Stimulated activated CD8-positive, alpha-beta memory T cell treated with anti-CD3 and anti-CD28 coated beads, Interleukin-2, amount 100 ng/mL, for 1 hour (primary cell): ENCODE measurements at places on chromosomes 2 and 18.

DNA sequence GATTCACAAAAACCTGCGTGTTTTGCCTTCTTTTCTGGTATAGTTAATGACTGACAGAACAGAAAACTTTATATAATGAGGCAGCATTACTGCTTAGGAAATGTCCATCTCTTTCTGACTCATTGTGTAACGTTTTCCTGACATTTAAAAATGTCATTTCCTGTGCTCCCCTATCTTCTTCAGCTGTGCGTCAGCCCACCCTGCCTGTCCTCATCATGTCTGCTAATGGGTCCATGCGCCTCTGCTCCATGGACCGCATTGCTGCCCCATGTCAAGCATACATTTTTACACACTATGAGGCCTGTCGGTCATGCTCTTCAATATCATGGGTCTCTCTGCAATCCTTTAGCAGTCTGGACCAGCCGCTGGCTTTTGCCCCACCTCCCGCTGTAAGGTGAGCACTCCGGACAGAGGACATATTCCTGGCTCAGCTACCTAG, 234.3 kb downstream of the CDCA7 start:
- DNase-seq: no peak

DNA sequence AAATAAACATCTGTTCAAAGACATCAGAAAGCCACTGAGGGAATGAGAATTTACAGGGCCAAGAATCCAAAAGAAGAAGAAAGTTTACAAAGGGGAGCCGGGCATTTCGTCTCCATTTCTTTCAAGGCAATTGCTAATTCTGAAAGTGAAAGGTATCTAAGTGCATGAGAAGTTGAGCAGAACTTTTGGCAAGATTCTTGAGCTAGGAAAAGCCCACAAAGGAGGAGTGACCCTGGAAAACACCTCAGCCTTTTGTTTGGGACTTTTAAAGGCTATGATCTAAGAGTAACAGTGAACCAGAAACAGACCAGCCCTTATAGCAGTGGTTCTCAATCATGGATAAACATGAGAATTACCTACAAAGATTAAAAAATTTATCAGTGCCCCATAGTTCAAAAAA, 87.4 kb downstream of the MDH1 start:
- no peak for DNase-seq

GRCh38 chr2:150247481-150247880, 240.0 kb downstream of the RND3 start:
- no peak for DNase-seq

DNA sequence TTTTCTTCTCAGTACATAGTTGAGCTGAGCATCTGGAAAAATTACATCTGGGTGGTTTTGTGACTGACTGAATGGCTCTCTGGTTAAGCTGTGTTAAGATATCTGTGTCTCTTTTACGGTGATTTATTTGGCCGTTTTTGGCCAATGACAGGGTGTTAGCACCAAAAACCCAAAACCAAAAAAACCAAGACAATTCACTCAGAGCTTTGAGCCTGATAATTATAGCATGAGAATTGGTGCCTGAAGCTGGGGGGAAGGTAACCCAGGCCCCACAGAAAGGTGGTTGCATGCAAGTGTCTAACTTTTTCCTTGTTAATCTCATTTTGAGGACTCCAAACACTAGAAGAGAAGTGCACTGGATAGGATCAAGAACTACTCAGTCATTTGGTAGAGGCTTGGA, 4.5 kb downstream of the CD28 start:
- no peak for DNase-seq

GRCh38 chr2:62176801-62177200, 19.1 kb upstream of the B3GNT2 start:
- no peak for DNase-seq

DNA sequence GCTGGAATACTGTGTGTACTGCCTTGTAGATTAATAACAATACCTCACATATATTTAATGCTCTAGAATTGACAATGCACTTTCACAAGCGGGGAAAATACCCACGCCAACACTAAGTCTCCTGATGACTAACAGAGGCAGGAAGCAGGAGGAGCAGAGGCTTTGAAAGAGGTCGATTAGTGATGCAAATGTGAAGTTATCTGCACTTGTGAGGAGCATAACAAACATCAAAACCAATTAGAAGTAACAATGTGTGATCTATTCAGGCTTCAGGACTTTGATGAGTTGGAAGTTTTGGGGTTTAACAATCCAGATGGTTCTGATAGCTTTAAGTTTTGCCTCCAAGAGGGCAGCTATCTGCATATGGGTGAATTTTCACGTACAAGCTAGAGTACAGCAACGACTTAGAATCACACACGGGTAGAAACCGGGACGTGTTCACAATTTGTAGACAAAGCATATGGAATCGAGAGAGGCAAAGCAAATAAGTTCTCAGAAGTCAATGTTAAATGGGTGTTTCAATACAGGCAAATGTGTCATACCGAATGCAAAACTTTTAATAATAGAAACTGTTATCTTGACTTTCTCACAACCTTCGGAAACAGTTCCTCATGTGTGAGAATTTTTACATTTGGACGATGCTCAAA, 114.5 kb downstream of the METTL8 start:
- no peak for DNase-seq

DNA sequence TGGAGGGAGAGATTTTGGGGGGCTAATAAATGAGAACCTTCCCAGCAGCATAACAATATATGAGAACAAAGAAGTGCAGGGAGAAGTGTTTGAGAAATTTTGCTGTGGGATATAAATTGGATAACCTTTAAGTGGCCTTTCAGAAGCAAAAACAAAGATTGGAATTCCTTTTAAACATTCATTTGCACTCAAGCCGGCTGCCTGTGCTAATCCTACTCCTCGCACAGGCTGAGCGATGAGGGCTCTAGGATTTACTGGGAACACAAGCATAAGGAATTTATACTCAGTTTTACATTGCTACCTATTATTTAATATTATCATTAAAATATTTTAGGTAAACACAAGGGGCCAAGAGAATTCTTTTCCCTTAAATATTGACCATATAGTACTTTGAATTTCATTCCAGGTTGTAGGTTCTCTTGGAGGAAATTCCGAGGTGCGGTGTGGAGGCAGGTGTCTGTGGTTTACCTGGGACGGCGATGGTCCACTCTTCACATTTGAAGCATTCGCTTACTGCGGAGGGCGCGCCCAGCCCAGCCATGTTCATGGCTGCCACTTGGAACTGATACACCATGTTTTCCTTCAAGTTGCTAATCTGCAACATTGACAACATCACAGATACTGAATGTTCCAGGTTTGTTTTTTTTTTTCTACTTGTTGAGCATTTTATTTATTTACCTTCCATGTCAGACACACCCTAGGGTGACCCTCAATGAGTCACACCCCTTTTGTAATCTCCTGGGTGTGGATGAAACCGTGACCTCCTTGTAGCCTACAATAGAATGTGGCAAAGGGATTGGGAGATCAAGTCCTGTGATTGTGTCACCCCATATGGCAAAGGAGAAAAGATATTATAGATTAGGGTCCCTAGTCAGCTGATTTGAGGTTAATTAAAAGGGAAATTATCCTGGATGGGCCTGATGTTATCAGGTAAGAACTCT, 100.1 kb downstream of the MYOM1 start:
- no peak for DNase-seq

GRCh38 chr2:127419448-127420038, 1.3 kb downstream of the PROC start:
- DNase-seq: no peak

- no peak for DNase-seq
Measured at GRCh38 chr2:49241991-49242390, 87.7 kb upstream of the FSHR start.

GRCh38 chr18:9226463-9226862, 89.9 kb downstream of the ANKRD12 start:
- no peak for DNase-seq

DNA sequence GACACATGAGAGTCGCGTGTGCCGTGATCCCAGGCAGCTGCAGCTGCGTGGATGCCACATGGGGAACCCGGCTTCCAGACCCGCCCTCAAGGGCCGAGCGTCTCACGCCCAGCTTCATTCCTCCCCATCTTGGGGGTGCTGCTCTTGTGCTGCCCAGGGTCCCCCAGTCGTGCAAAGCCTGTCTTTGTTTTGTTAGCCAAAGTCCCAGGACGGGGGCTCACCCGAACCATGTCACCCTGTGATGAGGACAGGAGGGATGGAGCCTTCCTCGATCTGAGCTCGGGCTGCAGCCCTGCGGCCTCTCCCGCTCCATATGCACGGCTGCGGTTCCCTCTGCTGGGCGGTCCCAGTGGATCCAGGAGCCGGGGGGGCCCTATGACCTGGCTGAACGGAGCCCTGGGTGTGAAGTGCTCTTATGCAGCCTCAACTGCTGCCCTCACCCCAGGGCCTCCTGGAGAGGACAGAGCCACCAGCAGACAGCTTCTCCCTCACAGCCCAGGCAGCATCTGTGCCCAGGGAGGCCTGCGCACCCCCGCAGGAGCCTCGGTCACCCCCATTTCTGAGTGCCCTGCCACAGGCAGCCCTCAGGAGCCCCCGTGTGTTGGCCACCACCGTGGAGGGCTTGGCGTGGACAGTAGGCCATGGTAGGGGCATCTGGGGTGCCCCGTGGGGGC, 99.0 kb upstream of the CTDP1 start:
- DNase-seq: no peak

GRCh38 chr2:157691131-157691530, 62.5 kb upstream of the ACVR1C start:
- DNase-seq: no peak

GRCh38 chr18:43777636-43778304, 500.5 kb upstream of the SYT4 start:
- DNase-seq: no peak

DNA sequence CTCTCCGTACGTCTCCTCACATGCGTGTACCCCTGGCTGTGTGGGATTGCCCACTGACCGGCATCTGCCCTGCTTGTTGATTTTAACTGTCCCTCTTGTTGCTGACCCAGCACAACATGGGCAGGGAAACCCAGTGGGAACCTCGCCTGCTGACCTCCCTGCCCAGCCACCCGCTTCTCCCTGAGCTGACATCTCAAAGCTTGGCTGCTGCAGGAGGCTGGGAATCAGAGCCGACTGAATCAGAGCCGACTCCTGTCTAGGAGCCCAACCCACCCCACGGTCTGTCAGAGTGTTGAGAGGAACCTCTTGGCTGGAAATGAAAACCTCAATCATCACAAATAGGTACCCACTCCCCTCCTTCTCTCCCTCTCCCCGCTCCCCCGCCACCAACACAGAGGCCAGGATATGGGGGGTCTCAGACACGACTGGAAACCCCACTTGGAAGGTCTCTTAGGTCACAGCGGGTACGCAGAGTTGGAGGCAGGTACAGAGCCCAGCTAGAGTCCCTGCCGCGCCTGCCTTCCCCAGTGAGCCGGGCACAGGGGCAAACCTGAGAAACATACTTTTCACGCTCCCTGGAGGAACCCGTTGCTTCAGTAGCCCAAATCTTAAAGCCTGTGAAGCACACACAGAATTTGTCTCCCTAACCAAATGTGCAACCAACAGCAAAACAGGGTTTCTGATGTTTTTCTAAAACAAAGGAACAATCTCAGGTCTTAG, 784 bp downstream of the EDAR start:
- no peak for DNase-seq

GRCh38 chr2:9230881-9231280, 24.3 kb downstream of the ASAP2 start:
- no peak for DNase-seq

DNA sequence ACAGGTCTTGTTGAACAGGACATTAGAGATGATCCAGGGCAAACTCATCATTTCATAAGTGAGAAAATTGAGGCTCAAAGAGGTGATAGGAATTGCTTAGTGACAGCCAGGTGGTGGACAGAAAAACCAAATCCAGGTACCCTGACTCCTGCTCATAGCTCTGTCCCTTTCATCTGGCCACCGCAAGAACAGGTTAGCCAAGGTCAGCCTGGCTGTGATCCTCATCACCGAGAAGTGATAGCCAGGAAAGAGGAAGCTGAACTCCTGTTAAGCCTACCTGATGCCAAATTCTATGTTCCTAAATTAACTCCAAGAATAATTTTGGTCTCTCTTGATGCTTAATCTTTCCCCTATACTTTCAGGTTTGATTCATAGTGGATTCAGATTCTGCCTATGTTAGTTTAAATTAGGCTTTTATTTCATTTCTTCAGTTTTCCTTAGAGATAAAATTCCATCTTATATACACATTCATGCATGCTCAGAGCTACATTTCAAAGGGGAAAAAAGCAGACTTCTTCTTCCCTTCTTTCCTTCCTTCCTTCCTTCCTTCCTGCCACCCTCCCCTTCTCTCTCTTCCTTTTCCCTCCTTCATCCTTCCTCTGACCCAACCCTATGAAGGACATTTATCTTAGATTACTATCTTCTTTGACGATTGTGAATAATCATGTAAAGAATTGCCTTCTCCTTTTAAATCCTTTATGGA, 17.3 kb upstream of the CRIM1 start:
- DNase-seq: no peak

- DNase-seq: no peak
Measured at GRCh38 chr2:57434972-57435371, 611.6 kb upstream of the VRK2 start.

GRCh38 chr2:37232131-37232933, 874 bp downstream of the NDUFAF7 start:
- DNase-seq: no peak

GRCh38 chr2:43743706-43744105, 30.1 kb upstream of the DYNC2LI1 start:
- no peak for DNase-seq

- DNase-seq: no peak
Measured at GRCh38 chr2:160989778-160990177, 170.4 kb upstream of the TANK start.

GRCh38 chr2:104412384-104412783, 441.5 kb upstream of the POU3F3 start:
- DNase-seq: no peak

DNA sequence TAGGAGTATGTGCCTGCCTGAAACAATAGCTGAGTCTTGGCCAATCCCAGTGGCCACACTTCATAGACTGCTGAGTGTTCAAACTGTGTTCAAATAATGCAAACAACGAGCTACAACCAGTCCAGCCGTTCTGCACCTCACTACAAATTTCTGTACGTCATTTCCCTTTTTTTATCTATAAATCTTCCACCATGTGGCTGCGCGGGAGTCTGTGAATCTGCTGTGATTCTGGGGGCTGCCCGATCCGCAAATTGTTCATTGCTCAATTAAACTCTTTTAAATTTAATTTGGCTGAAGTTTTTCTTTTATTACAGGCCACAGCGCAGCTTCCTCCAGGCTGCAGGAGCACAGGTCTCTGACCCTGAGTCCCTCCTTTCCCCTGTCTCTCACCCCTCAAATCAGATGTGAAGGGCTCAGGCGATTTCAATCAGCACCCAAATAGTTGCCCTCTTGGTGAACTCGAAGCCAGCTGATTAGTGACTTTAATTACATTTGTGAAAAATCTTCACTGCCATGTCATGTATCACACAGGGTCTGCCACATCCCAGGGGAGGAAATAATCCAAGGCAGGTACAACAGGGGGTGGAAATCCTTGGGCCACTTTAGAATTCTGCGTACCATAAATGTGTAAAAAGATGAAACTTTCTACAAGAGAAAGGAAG, 145.6 kb downstream of the NDUFA10 start:
- no peak for DNase-seq

- no peak for DNase-seq
Measured at GRCh38 chr18:52888014-52888413, 548.0 kb downstream of the DCC start.
